ENCODE measurements at places on chromosomes 4 and X.
A peak's percentile ranks its signal among the peaks of the same experiment; 100 is the strongest.

DNA sequence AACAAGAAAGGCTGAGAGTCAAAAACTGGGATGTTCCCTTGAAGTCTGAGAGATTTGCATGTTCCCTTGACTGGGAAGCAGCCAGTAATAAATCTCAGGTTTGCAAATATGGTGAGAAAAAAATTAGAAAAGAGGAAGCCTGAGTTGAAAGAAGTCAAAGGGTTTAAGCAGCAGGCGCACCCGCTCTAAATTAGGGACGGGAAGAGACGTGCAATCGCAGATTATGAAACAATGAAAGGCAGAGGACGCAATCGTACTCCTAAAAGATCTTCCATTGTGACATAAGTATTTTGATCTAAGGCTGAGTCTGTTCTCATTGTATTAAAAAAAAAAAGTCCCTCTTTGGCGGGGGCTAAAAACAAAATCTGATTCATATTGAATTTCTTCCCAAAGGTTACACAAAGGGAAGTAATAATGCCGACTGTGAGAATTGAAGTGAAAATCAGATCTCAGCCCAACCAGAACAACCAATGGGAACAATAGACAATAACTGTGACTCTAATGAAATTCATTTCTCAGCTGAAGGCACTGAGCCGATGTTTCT, 28.2 kb downstream of the SAT1 start:
- DNase-seq = no peak

- DNase-seq = no peak
Observed at GRCh38 chr4:62070291-62070852, 870.2 kb downstream of the ADGRL3 start.

- DNase-seq = no peak
Observed at GRCh38 chr4:112422644-112423043, 93.3 kb downstream of the NEUROG2 start.

DNA sequence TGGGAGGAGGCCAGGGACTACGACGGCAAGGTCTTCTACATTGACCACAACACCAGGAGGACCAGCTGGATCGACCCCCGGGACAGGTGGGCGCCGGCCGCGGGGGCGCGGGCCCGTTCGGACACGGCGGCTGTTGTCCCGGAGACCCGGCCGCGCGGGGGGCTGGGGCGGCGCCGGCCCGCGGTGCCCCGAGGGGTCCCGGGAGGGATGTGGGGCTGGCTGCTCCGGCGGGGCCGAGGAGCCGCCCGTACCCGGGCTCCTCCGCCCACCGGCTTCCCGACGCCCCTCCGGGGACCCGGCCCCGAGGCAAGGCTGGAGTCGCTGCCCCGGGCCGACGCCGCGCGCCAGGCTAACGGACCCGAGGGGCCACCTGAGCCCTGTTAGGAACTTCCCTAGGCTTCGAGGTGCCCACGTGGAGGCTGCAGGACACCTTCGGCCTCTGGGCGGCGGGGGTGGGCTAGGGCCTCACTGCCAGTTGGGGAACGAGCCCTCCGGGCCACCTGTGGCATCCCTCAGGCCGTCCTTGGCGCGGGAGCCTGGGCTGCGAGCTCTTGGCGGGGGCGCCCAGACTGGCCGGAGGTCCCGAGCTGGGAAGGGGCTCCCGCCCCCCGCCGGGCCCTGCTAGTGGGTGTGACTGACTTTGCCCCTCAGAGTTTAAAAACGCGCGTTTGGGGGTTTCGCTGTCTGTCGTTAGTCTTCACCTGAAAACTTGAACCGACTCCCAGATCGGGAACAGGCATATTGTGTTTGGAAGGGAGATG, 660 bp downstream of the WWC2 start:
- peak; percentile 73 for DNase-seq

DNA sequence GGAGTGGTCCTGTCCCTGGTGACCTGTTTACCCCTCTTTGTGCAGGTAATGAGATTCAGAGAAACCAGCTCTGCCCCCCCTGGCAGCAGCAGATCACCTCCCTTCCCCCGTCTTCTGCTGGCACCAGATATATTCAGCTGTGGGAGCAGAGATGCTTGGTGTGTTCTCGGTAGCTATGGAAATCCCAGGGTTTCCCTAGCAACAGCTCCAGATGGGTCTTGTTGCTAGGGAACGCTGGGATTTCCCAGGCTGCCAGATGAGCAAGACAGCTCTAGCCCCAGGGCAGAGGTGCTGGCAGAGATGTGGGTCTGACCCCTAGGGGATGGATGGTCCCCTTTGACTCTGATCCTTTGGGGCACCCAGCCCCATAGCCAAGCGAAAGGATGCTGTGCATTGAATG, 20.2 kb downstream of the CETN2 start:
- DNase-seq = no peak

DNA sequence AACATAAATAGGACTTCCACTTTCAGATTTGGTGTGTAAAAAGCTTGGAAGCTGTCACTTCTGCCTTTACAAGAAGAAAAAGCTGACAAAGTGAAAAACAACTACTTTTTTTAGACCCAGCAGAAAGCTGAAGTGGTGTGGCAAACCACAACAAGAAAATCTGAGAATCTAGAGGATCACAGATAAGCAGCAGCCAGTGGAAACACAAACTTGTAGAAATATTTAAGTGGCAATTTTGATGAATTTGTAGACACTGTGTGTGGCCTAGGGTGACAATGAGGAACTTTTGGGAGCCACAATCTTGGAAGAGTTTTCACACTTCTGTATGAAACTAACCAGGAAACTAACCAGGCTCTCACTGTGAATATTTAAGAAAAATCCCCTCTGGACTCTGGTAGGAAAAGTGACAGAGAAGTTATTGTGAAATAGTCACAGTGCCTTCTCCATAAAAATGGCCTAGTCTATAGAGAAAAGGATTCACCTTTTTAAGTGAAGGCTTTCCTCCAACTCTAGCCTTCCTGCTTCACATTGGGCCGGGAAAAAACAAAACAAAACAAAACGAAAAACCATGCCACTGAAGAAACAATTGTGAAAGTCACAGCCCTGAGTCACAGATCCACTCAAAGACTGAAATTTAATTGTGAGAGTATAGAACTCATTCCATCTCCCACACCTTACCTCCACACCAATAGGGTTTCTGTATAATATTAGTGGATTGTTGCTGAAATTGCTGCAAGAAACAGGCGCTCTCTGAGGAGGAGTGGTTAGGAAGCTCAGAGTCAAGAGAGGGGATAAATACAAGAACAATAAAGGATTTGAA, 26.7 kb upstream of the GUCY1A1 start:
- no peak for DNase-seq

- no peak for DNase-seq
Observed at GRCh38 chr4:99394896-99395295, 40.2 kb downstream of the ADH7 start.

DNA sequence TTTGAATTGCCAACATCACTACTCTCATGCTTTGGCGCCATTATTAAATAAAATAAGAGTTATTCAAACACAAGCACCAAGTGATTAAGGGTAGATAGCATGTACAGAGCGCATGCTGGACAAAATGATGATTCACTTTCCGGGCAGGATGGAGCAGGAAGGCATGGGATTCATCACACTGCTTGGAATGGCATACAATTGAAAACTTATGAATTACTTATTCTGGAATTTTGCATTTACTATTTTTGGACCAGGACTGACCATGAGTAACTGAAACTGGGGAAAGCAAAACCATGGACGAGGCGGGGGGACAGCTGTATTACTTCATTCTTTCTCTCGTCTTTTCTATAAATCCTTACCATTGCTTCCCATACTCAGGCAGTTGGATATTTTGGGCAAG, 28.5 kb upstream of the FGF5 start:
- no peak for DNase-seq
